Large intestine (tissue), 12 donors: ENCODE measurements at places on chromosomes 7 and 10. TPM values are rescaled to one million over a fixed set of nuclear protein-coding genes. Genes with fewer than 3 reads are reported as not detected.

The CPED1 gene
- 12.1 TPM for polyA plus RNA-seq

The SUN3 gene
- polyA plus RNA-seq: not detected

The SEC61A2 gene
- polyA plus RNA-seq: 10.1 TPM

The CSGALNACT2 gene
- 18.2 TPM for polyA plus RNA-seq

The BTBD16 gene
- 0.79 TPM for polyA plus RNA-seq

The TRIM74 gene
- polyA plus RNA-seq: 0.88 TPM

The SPAM1 gene
- polyA plus RNA-seq: 1.0 TPM

The MARVELD1 gene
- polyA plus RNA-seq: 32.9 TPM

The C10orf62 gene
- 0.09 TPM for polyA plus RNA-seq

The SPDYE16 gene
- polyA plus RNA-seq: 1.2 TPM

The ASZ1 gene
- polyA plus RNA-seq: not detected

The TCERG1L gene
- polyA plus RNA-seq: 0.45 TPM

The OR9A2 gene
- polyA plus RNA-seq: not detected

The ANKRD30A gene
- polyA plus RNA-seq: 0.01 TPM

The PDE6C gene
- 0.55 TPM for polyA plus RNA-seq

The THSD7A gene
- polyA plus RNA-seq: 3.7 TPM

The OR6V1 gene
- not detected for polyA plus RNA-seq

The GCK gene
- 2.3 TPM for polyA plus RNA-seq

The C10orf105 gene
- polyA plus RNA-seq: 0.27 TPM

The WEE2 gene
- polyA plus RNA-seq: 5.1 TPM

The LRRC17 gene
- 30.2 TPM for polyA plus RNA-seq

The LHPP gene
- polyA plus RNA-seq: 40.7 TPM

The EPHA1 gene
- 42.5 TPM for polyA plus RNA-seq

The WIPF3 gene
- 21.9 TPM for polyA plus RNA-seq

The LRGUK gene
- polyA plus RNA-seq: 0.30 TPM

The ZCCHC24 gene
- polyA plus RNA-seq: 23.8 TPM

The TUBB8 gene
- polyA plus RNA-seq: 0.81 TPM

The GPC2 gene
- 3.9 TPM for polyA plus RNA-seq

The BCAP29 gene
- polyA plus RNA-seq: 46.9 TPM

The RADIL gene
- polyA plus RNA-seq: 2.1 TPM

The GRID1 gene
- polyA plus RNA-seq: 1.7 TPM

The SCIN gene
- polyA plus RNA-seq: 4.3 TPM

The ITGA8 gene
- polyA plus RNA-seq: 9.5 TPM

The CACNB2 gene
- 8.2 TPM for polyA plus RNA-seq

The TRPV5 gene
- 0.73 TPM for polyA plus RNA-seq

The INTS1 gene
- 50.0 TPM for polyA plus RNA-seq

The NEUROD6 gene
- polyA plus RNA-seq: 1.6 TPM

The CDC14C gene
- 0.06 TPM for polyA plus RNA-seq

The H2BK1 gene
- not detected for polyA plus RNA-seq

The TLX1 gene
- 0.57 TPM for polyA plus RNA-seq

The FBXO24 gene
- polyA plus RNA-seq: 0.88 TPM

The HKDC1 gene
- 91.5 TPM for polyA plus RNA-seq

The POT1 gene
- polyA plus RNA-seq: 18.2 TPM

The CYP3A4 gene
- 14.3 TPM for polyA plus RNA-seq

The YKT6 gene
- polyA plus RNA-seq: 65.6 TPM

The ZNF438 gene
- polyA plus RNA-seq: 7.3 TPM

The OR2A7 gene
- polyA plus RNA-seq: 16.7 TPM

The ATOH7 gene
- polyA plus RNA-seq: 1.4 TPM

The CALCR gene
- polyA plus RNA-seq: 0.34 TPM

The GPR26 gene
- polyA plus RNA-seq: 0.16 TPM

The SPDYE11 gene
- 0.51 TPM for polyA plus RNA-seq

The IFIT1B gene
- 0.34 TPM for polyA plus RNA-seq

The LLCFC1 gene
- 6.6 TPM for polyA plus RNA-seq

The GPR158 gene
- 0.33 TPM for polyA plus RNA-seq

The AKR1D1 gene
- polyA plus RNA-seq: 4.4 TPM

The NXPH1 gene
- polyA plus RNA-seq: 0.06 TPM

The PON3 gene
- 10.6 TPM for polyA plus RNA-seq

The SCART1 gene
- polyA plus RNA-seq: 2.3 TPM

The AEBP1 gene
- 23.1 TPM for polyA plus RNA-seq
